ENCODE measurements at places on chromosomes 3 and 15. TPM values are rescaled to one million over a fixed set of nuclear protein-coding genes. Genes with fewer than 3 reads are reported as not detected.

DNA sequence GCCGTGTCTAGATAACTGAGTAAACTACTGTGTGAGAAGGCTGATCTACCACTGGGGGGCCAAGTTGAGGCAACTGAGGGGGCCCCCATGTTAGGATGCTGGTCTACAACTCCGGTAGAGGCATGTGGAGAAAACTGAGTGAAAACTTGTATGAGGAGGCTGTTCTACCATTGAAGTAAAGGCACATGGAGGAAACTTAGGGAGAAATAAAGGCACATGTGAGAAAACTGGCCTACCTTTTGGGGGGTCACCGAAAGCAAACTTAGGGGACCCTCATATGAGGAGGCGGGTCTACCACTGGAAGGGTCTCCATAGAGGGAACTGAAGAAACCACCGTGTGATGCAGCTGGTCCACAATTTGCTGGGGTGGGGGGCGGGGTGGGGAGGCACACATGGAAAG is 155.2 kb downstream of the FBLN2 start:
- peaks cover 55% of the 10 kb centered on the region for H3K27me3 ChIP-seq
- no peaks in the 10 kb centered on the region for H3K36me3 ChIP-seq
- no peak overlapping the region for H3K27ac ChIP-seq

GRCh38 chr15:70447928-70448698 is 315.2 kb downstream of the UACA start:
- peaks cover 13% of the 10 kb centered on the region for H3K27me3 ChIP-seq
- no peaks in the 10 kb centered on the region for H3K36me3 ChIP-seq
- H3K4me3 ChIP-seq, result peak overlapping the region; percentile 35
- H3K27ac ChIP-seq, result no peak overlapping the region
- peaks cover 5% of the 10 kb centered on the region for H3K4me1 ChIP-seq

GRCh38 chr3:42500909-42501308 is 1.5 kb upstream of the VIPR1 start:
- ATAC-seq, result no peak
- H3K27ac ChIP-seq, result peak overlapping the region; percentile 39
- no peaks in the 10 kb centered on the region for H3K36me3 ChIP-seq
- peaks cover 25% of the 10 kb centered on the region for H3K4me1 ChIP-seq
- H3K27me3 ChIP-seq, result peaks cover 24% of the 10 kb centered on the region

GRCh38 chr15:40807888-40808461 is 702 bp upstream of the DNAJC17 start:
- peak overlapping the region; percentile 98 for H3K27ac ChIP-seq
- H3K27me3 ChIP-seq, result no peaks in the 10 kb centered on the region
- H3K36me3 ChIP-seq, result peaks cover 33% of the 10 kb centered on the region
- H3K4me3 ChIP-seq, result peak overlapping the region; percentile 92

- no peak overlapping the region for H3K4me3 ChIP-seq
- no peaks in the 10 kb centered on the region for H3K4me1 ChIP-seq
- peaks cover 20% of the 10 kb centered on the region for H3K27me3 ChIP-seq
- peak; percentile 26 for ATAC-seq
- no peak overlapping the region for H3K27ac ChIP-seq
- no peaks in the 10 kb centered on the region for H3K36me3 ChIP-seq
Observed at GRCh38 chr3:130276203-130276803, 69.2 kb upstream of the COL6A5 start.

DNA sequence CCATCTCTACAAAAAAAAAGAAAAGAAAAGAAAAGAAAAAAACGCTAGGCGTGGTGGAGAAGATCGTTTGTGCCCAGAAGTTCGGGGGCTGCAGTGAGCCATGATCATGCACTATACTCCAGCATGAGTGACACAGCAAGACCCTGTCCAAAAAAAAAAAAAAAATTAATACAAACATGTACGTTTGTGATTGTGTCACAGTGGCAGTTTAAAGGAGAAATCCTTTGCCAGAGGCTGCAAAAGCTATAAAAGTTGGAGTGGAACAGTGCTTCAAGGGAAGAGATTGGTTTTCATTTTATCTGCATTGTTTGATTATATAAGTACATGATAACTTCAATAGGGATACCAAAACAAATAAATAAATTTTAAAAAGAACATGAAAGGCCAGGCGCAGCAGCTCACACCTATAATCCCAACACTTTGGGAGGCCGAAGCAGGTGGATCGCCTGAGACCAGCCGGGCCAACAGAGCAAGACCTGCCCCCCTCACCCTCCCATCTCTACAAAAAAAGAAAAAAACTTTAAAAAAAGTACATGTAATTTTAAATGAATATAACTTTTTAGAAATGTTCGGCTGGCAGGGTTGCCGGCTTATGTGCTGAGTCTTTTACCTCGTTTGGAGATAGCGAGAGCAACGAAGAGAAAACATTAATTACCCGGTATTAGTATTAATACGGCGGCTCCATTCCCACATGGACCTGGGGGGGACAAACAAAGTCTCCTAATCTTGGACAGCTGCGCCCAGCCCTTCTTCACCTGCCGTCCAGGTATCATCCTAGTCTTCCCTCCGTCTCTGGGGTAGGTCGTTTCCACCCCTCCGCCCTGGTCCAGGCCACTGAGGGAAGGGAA is 573 bp upstream of the DIS3L start:
- H3K27ac ChIP-seq, result peak overlapping the region; percentile 97
- peaks cover 10% of the 10 kb centered on the region for H3K36me3 ChIP-seq
- peak overlapping the region; percentile 92 for H3K4me3 ChIP-seq
- no peak for ATAC-seq
- H3K27me3 ChIP-seq, result no peaks in the 10 kb centered on the region
- peaks cover 25% of the 10 kb centered on the region for H3K4me1 ChIP-seq

DNA sequence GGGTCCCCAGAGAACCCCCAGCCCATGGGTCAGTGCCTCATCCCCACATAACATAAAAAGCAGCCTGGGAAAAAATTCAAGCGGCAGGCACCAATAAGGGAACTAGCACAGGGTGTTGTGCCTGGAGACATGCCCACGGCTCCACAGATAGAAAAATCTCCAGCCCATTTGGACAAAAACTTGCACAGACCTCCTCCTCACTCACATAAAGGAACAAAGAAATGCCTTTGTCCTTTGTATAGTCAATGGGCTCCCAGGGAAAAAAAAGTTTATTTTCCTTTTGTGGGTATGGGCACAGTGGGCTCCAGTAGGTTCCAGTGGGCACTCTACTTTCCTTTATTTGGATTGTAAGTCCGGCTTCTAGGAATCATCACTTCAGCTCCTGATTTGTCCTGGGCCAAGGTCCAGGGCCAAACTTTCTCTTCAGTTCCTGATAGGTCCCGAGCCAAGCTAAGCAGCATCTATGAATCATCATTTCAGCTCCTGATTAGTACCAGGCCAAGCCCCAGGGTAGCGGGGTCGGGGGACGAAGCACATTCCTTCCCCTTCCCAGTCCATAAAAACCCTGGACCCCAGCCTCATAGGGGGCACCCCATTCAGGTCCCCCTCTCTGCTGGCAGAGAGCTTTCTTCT is 1.6 kb upstream of the DNAH12 start:
- H3K4me3 ChIP-seq, result no peak overlapping the region
- H3K27me3 ChIP-seq, result peaks cover 7% of the 10 kb centered on the region
- no peak overlapping the region for H3K27ac ChIP-seq
- H3K36me3 ChIP-seq, result no peaks in the 10 kb centered on the region
- H3K4me1 ChIP-seq, result no peaks in the 10 kb centered on the region

GRCh38 chr15:65639509-65639908 is 17.8 kb downstream of the SLC24A1 start:
- no peak overlapping the region for H3K27ac ChIP-seq
- no peak overlapping the region for H3K4me3 ChIP-seq
- no peaks in the 10 kb centered on the region for H3K36me3 ChIP-seq
- H3K4me1 ChIP-seq, result peaks cover 6% of the 10 kb centered on the region

- H3K27ac ChIP-seq, result no peak overlapping the region
- H3K36me3 ChIP-seq, result no peaks in the 10 kb centered on the region
- H3K4me1 ChIP-seq, result no peaks in the 10 kb centered on the region
Observed at GRCh38 chr3:74036102-74036501, 411.4 kb upstream of the PDZRN3 start.

- peaks cover 32% of the 10 kb centered on the region for H3K27me3 ChIP-seq
- H3K4me1 ChIP-seq, result no peaks in the 10 kb centered on the region
- ATAC-seq, result no peak
- no peak overlapping the region for H3K4me3 ChIP-seq
Observed at GRCh38 chr15:39365873-39366272, 215.0 kb upstream of the THBS1 start.

- no peak for ATAC-seq
- peaks cover 11% of the 10 kb centered on the region for H3K27me3 ChIP-seq
- no peak overlapping the region for H3K27ac ChIP-seq
- no peaks in the 10 kb centered on the region for H3K4me1 ChIP-seq
Observed at GRCh38 chr3:158950178-158950901, 148.5 kb downstream of the MFSD1 start.

- no peaks in the 10 kb centered on the region for H3K4me1 ChIP-seq
- no peak overlapping the region for H3K4me3 ChIP-seq
- H3K36me3 ChIP-seq, result no peaks in the 10 kb centered on the region
Observed at GRCh38 chr3:51336261-51336660, 48.8 kb upstream of the MANF start.

- no peak overlapping the region for H3K4me3 ChIP-seq
- H3K36me3 ChIP-seq, result no peaks in the 10 kb centered on the region
- no peak for ATAC-seq
- H3K27me3 ChIP-seq, result peaks cover 8% of the 10 kb centered on the region
- no peaks in the 10 kb centered on the region for H3K4me1 ChIP-seq
Observed at GRCh38 chr3:55591888-55592287, 104.8 kb upstream of the WNT5A start.

GRCh38 chr3:157373783-157374182 is 62.9 kb upstream of the PTX3 start:
- H3K4me1 ChIP-seq, result no peaks in the 10 kb centered on the region
- no peak overlapping the region for H3K27ac ChIP-seq
- no peak for ATAC-seq
- H3K4me3 ChIP-seq, result no peak overlapping the region

DNA sequence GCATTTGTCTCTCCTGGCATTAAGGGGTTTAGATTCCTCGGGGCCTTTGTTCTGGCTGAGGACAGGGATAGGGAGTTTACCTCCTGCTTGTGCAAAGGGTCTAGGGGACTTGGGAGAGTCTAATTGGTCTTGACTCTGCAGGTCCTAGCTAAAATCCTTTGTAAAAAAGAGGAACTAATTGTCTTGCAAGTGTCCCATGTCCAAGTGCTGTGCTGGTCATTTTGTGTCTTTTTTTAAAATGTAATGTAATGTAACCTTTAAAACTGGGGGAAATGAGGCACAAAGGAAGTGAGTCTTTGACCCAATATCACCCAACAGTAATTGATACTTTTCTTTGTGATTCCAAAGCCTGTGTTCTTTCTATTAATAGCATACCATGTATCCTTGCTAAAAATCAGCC is 14.9 kb upstream of the C3orf80 start:
- H3K27ac ChIP-seq, result no peak overlapping the region
- ATAC-seq, result no peak
- no peak overlapping the region for H3K4me3 ChIP-seq
- H3K27me3 ChIP-seq, result peaks cover 15% of the 10 kb centered on the region
- H3K36me3 ChIP-seq, result no peaks in the 10 kb centered on the region

GRCh38 chr3:51799879-51800749 is 21.1 kb upstream of the IQCF6 start:
- no peaks in the 10 kb centered on the region for H3K36me3 ChIP-seq
- H3K27me3 ChIP-seq, result peaks cover 5% of the 10 kb centered on the region
- peak; percentile 46 for ATAC-seq
- H3K27ac ChIP-seq, result peak overlapping the region; percentile 5

DNA sequence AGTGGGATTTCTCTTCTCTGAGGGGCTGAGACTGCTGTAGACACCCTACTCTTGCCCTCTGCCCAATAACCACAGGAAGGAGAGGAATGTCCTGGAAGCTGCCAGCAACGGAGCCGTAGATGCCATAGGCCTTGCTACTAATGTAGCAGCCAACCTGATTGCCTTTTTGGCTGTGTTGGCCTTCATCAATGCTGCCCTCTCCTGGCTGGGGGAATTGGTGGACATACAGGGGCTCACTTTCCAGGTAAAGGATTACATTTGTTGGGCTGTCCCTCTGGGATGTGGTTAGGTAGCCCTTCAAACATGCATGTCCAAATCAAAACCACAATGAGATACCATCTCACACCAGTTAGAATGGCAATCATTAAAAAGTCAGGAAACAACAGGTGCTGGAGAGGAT is 16.1 kb downstream of the SLC28A2 start:
- no peak for ATAC-seq
- H3K4me3 ChIP-seq, result no peak overlapping the region

DNA sequence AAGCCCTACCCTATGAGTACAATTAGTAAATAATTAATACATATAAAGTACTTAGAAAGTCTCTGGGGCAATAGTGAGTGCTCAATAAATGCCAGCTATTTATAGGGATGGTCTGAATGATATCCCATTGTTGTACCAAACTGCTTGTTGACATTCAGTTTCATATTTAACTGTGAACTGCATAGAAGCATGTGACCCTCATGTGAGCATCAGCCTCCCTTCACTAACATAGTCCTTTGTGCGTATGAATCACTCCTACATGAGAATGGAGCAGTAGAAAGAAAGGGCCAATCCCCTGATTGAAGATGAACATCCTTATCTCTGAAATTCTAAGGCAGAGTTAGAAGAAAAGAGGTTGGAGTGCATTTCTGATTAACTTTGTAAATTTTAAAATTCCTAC is 68.7 kb upstream of the ATP10A start:
- H3K27me3 ChIP-seq, result peaks cover 9% of the 10 kb centered on the region
- ATAC-seq, result no peak
- H3K27ac ChIP-seq, result no peak overlapping the region
- H3K36me3 ChIP-seq, result no peaks in the 10 kb centered on the region
- peaks cover 8% of the 10 kb centered on the region for H3K4me1 ChIP-seq

DNA sequence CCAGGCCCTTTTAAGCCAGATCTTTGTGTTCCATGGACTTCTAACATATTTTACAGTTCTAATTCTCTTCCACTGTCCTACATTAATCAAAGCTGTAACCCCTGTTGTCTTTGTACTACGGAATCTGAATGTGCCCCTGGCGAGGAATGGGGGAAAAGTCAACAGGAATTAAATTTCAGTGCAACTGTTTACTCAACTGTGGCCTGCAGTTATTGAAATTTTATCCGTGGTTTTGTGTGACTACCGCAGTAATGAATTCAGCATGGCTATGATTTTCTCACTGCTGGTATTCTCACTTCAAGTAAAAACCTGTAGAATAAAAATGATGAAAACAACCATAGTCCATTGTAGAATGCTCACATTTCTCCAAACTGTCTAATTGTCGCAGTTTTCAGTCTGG is 388.0 kb downstream of the FOXP1 start:
- no peak overlapping the region for H3K27ac ChIP-seq
- peaks cover 28% of the 10 kb centered on the region for H3K36me3 ChIP-seq
- no peak for ATAC-seq
- peaks cover 6% of the 10 kb centered on the region for H3K4me1 ChIP-seq

DNA sequence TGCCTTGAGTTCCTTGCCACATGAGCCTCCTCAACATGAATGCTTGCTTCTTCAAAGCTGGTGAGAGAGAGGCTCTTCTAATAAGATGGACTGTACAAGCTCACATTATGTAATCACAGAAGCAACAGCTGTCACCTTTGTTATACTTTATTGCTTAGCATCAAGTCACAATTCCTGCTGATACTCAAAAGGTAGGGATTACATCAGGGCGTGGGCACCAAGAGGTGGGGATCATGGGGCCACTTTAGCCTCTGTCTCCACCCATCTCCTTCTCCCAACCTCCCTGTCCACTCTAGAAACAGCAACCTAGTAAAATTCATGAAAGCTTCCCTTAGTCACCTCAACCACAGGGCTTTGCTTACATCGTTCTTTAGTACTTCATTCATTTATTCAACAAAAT is 95.9 kb downstream of the FAM43A start:
- H3K27ac ChIP-seq, result no peak overlapping the region
- H3K36me3 ChIP-seq, result no peaks in the 10 kb centered on the region
- no peak overlapping the region for H3K4me3 ChIP-seq
- H3K27me3 ChIP-seq, result peaks cover 25% of the 10 kb centered on the region

ADAMTS9 gene
- total RNA-seq, result not detected

AMOTL2 gene
- not detected for total RNA-seq

LRRC3B gene
- total RNA-seq, result not detected

CGNL1 gene
- total RNA-seq, result not detected

SHF gene
- 111 TPM for total RNA-seq

RBP2 gene
- total RNA-seq, result not detected

SEMA5B gene
- not detected for total RNA-seq
